ENCODE measurements at places on chromosomes 12 and 14. TPM values are rescaled to one million over a fixed set of nuclear protein-coding genes. Genes with fewer than 3 reads are reported as not detected.

Gene PRICKLE1
- 12.7 TPM for total RNA-seq

- H3K27ac ChIP-seq, result no peak overlapping the region
- H3K36me3 ChIP-seq, result no peaks in the 10 kb centered on the region
- no peak overlapping the region for H3K4me3 ChIP-seq
- no peaks in the 10 kb centered on the region for H3K27me3 ChIP-seq
- no peak for DNase-seq
- H3K4me1 ChIP-seq, result no peaks in the 10 kb centered on the region
Observed at GRCh38 chr14:94364964-94365363, 23.4 kb downstream of the SERPINA1 start.

GRCh38 chr12:94182986-94183707 is 34.8 kb downstream of the PLXNC1 start:
- H3K27ac ChIP-seq, result no peak overlapping the region
- no peaks in the 10 kb centered on the region for H3K36me3 ChIP-seq
- H3K4me1 ChIP-seq, result no peaks in the 10 kb centered on the region
- no peak overlapping the region for H3K4me3 ChIP-seq

Gene TCTN2
- total RNA-seq, result 22.3 TPM

- DNase-seq, result peak; percentile 17
- no peaks in the 10 kb centered on the region for H3K27me3 ChIP-seq
- no peak overlapping the region for H3K27ac ChIP-seq
- H3K4me3 ChIP-seq, result no peak overlapping the region
- H3K4me1 ChIP-seq, result no peaks in the 10 kb centered on the region
- no peaks in the 10 kb centered on the region for H3K36me3 ChIP-seq
Observed at GRCh38 chr12:51672334-51672733, 81.3 kb downstream of the SCN8A start.

DNA sequence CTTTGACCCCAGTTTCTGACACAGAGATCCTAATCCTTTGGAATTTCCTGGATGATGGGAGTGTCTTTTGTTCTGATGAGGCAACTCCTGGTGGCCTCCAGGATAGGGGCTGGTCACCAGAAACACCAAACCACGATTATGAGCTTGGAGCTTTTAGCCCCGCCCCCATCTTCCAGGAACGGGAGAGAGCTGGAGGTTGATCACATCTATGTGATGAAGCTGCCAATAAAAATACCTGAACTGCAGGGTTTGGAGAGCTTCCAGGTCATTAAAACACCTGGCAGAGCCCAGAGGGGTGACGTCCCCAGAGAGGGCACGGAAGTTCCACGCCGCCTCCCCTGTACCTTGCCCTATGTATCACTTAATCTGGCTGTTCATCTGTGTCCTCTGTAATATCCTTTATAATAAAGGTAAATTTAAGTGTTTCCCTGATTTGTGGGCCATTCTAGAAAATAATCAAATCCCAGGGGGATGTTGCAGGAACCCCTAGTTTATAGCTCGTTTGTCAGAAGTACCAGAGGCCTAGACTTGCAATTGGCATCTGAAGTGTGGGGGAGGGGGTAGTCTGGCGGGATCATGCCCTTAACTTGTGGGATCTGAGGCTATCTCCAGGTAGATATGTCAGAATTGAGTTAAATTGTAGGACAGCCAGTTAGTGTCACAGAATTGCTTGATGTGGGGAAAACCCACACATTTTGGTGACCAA is 21.2 kb downstream of the APPL2 start:
- no peak for DNase-seq
- H3K36me3 ChIP-seq, result peaks cover 38% of the 10 kb centered on the region
- no peaks in the 10 kb centered on the region for H3K27me3 ChIP-seq
- no peaks in the 10 kb centered on the region for H3K4me1 ChIP-seq
- H3K27ac ChIP-seq, result no peak overlapping the region

Gene DLK1
- 1.2 TPM for total RNA-seq

- H3K27ac ChIP-seq, result peak overlapping the region; percentile 92
- peak overlapping the region; percentile 80 for H3K4me3 ChIP-seq
- DNase-seq, result peak; percentile 81
- peaks cover 16% of the 10 kb centered on the region for H3K4me1 ChIP-seq
- H3K27me3 ChIP-seq, result no peaks in the 10 kb centered on the region
Observed at GRCh38 chr12:57089271-57090245, 644 bp downstream of the NAB2 start.

Gene CRIP1
- 422 TPM for total RNA-seq

- H3K27me3 ChIP-seq, result no peaks in the 10 kb centered on the region
- no peaks in the 10 kb centered on the region for H3K4me1 ChIP-seq
- H3K27ac ChIP-seq, result peak overlapping the region; percentile 76
- H3K36me3 ChIP-seq, result peaks cover 5% of the 10 kb centered on the region
- peak; percentile 13 for DNase-seq
- H3K4me3 ChIP-seq, result peak overlapping the region; percentile 91
Observed at GRCh38 chr14:55410876-55411275, 754 bp downstream of the ATG14 start.

GRCh38 chr12:106527356-106527755 is 55.4 kb upstream of the RFX4 start:
- no peaks in the 10 kb centered on the region for H3K27me3 ChIP-seq
- no peak overlapping the region for H3K27ac ChIP-seq
- DNase-seq, result no peak
- H3K4me3 ChIP-seq, result no peak overlapping the region

DNA sequence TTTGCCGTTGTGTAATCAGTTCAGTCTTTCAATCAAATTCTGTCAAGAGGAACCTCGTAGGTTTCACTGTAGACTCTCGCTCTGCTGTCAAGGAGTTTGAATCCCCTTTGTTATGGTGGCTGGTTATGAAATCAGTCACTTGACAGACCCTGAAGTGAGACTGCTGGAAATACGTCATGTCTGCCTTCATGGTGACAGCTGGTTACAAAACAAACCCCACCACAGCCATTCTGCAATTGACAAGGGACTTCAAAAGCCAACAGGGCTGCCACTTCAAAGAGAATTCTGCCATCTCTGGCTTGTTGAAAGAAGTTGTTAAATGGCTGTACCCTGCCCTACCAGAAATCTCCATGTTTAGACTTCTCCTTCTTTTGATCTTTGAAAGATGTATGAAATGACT is 286.9 kb downstream of the ERC1 start:
- DNase-seq, result peak; percentile 47
- H3K4me1 ChIP-seq, result no peaks in the 10 kb centered on the region
- no peak overlapping the region for H3K27ac ChIP-seq
- no peak overlapping the region for H3K4me3 ChIP-seq

DNA sequence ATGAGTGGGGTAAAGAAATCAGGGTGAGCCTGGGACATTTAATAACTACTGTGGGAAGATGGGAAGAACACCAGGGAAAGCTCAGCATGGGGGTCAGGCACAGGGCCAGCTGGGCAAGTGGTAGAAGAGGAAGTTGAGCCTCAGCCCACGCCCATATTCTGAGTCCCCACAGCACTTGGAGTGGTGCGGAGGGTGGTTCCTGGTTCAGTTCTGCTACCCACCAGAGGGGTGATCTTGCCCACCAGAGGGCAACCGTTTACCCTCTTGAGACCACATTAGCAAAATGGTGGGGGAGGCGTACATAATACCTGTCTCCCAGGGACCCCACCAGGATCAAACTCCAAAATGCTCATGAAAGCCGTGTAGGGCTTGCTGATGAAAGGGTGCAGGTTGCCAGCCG is 16.8 kb upstream of the ANKRD33 start:
- DNase-seq, result no peak

Gene SOX5
- 13.0 TPM for total RNA-seq

- H3K36me3 ChIP-seq, result no peaks in the 10 kb centered on the region
- H3K4me3 ChIP-seq, result no peak overlapping the region
- H3K27ac ChIP-seq, result no peak overlapping the region
- H3K27me3 ChIP-seq, result no peaks in the 10 kb centered on the region
- peaks cover 19% of the 10 kb centered on the region for H3K4me1 ChIP-seq
Observed at GRCh38 chr12:104130760-104131159, 7.2 kb downstream of the NFYB start.

DNA sequence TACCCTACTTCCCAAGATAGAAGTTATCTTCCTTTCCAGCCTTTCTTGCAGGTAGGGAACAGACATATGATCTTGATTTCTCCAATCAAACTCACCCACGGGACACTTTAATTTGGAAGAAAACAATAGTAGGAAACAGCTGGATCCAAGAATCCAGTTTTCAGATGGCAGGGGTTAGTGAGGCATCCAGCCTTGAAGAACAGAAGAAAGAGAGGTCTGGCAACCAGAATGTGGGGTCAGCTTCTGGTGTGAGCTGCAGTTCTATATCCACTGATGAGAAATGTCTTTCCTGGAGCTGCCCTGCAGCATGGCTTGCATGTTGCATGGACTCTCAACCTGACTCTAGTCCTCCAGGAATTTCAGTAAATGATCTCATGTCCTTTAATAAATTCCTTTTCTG is 83.8 kb downstream of the TTC8 start:
- H3K4me1 ChIP-seq, result no peaks in the 10 kb centered on the region
- H3K27ac ChIP-seq, result no peak overlapping the region
- no peak for DNase-seq
- no peaks in the 10 kb centered on the region for H3K36me3 ChIP-seq

DNA sequence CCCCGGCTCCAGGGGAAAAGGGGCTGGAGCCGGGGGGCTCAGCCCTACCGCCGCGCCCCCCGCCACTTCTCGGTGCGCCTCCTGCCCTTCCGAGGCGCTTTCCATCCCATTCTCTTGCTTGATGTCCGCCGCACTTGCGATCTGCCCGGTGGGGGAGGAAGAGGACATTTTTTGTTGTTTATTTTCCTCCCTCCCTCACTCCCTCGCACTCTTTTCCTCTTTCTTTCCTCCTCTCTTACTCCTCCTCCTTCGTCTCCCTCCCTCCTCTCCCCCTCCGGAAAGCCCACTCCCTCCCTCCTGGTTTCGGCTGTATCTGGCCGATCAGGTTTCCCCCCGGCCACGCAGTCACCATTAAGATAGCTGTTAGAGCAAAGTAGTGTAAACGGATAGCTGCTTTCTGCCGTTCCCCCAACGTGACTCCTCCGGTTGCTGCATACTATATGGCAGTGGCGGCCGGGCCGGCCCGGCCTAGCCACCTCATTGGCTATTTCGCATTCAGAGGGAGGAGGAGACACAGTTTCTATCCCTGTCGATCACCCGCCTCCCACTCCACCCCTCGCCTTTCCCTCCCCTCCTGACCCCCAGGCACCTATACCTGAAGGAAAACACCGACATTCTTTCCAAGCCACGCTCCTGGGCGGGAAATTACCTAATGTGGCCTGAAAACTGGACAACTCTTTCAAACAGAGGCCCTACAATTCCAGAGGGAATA is at the start of gene SIX4:
Gene SIX4, minus strand, starts transcription at position 445 of the 712 bp plus-strand sequence. Its CDS starts 277 bp downstream, at position 168.
- no peaks in the 10 kb centered on the region for H3K4me1 ChIP-seq
- H3K27me3 ChIP-seq, result peaks cover 25% of the 10 kb centered on the region
- peak; percentile 68 for DNase-seq
- H3K27ac ChIP-seq, result peak within 1 kb of the TSS; percentile 46
- H3K36me3 ChIP-seq, result no peaks in the 10 kb centered on the region

Gene GPRC5D
- not detected for total RNA-seq

Gene AKAP5
- 1.8 TPM for total RNA-seq

DNA sequence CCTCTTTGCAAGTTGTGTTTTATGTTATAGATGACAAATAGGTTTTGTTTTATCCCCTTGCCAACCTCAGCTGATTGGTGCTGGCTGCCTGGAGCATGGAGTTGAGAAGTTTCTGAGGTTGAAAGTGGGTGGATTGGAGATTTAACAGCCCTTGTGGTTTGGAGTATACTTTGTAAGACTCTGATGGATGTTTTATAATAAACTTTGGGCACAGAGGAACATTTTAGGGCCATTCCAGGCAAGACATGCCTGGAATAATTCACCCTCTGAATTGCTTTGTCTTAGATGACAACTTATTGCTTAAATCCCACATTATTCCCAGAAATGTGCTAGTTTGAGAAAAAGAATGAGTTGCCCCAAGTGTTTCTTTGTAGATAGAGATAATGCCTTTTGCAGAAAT is 158.9 kb downstream of the SLC5A8 start:
- no peak overlapping the region for H3K27ac ChIP-seq
- no peak for DNase-seq
- no peaks in the 10 kb centered on the region for H3K4me1 ChIP-seq
- no peaks in the 10 kb centered on the region for H3K27me3 ChIP-seq
- H3K36me3 ChIP-seq, result no peaks in the 10 kb centered on the region

DNA sequence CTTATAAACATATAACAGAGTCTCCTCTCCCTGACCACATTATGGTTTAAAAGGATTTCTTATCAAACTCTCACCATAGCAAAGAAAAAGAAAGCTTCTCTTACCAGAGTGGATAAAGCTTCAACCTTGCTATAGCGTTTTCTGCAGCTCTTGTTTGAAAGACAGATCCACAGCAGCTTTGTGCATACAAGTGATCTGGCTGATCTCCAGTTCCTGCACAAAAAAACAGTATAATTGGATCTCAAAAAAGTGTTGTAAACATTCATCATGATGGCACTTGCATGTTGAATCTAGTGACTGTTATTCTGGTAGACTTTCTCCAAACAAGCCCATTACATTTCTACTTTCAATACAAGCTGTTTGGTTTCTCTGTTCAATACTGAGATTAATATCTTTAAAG is 178.9 kb upstream of the MGAT4C start:
- no peak overlapping the region for H3K4me3 ChIP-seq
- H3K27me3 ChIP-seq, result no peaks in the 10 kb centered on the region
- DNase-seq, result no peak
- no peaks in the 10 kb centered on the region for H3K4me1 ChIP-seq
- no peak overlapping the region for H3K27ac ChIP-seq
- no peaks in the 10 kb centered on the region for H3K36me3 ChIP-seq

Gene SERPINA4
- total RNA-seq, result 0.18 TPM

Gene KRT86
- not detected for total RNA-seq

Gene P3H3
- total RNA-seq, result 16.1 TPM

DNA sequence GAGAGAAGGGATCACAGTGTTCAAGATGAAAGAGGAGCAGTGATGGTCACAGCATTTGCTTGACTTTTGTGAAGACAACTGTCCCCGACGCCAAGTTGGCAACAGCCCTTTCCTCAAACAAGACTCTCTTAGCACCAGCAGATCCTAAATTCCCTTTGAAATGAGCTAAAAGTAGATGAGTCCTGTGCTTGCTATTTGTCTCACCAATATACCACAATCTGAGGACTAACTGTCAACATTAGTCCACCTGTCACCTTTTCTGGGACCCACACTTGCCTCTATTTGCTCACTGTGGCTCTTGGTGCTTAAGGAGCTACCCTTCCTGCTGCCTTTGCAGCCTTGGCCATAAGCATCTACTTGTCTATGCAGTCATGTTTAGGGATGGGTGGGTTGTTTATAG is 47.4 kb upstream of the COL2A1 start:
- H3K4me3 ChIP-seq, result no peak overlapping the region
- no peaks in the 10 kb centered on the region for H3K27me3 ChIP-seq
- no peak for DNase-seq
- H3K36me3 ChIP-seq, result peaks cover 13% of the 10 kb centered on the region

Gene NELL2
- 13.2 TPM for total RNA-seq

DNA sequence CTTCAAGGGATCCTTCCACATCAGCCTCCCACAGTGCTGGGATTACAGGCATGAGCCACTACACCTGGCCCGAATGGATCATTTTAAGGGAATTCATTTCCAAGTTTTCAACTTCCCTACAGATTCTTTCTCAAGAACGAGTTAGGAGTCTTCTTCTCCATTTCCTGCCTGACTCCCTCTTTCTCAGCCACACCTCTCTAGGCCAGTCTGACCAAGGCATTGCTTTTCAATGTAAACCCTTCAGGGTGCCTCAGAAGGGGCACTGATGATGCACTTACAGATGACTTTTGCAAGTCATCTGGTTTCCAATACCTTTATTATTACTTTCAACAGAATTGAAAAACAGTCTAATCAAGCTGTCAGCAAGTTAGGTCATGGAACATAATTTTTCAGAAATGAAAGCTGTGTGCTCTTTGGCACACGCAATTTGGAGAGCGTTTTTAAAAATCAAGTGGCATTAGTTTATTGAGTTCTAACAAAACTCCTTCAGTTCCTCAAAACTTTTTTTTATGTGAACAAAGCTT is 47.2 kb downstream of the SVOP start:
- H3K4me3 ChIP-seq, result no peak overlapping the region
- no peaks in the 10 kb centered on the region for H3K27me3 ChIP-seq
- no peak for DNase-seq
- H3K4me1 ChIP-seq, result no peaks in the 10 kb centered on the region
- H3K27ac ChIP-seq, result no peak overlapping the region
